ENCODE measurements at places on chromosomes 16 and 17. TPM values are rescaled to one million over a fixed set of nuclear protein-coding genes. Genes with fewer than 3 reads are reported as not detected.

The SLC7A6OS gene
- 21.9 TPM for total RNA-seq

The TNFAIP1 gene
- total RNA-seq, result 22.1 TPM

The CPNE7 gene
- total RNA-seq, result 10.9 TPM

The CSH1 gene
- not detected for total RNA-seq

The SETD6 gene
- total RNA-seq, result 11.6 TPM

The NAGS gene
- 1.4 TPM for total RNA-seq

The CRHR1 gene
- not detected for total RNA-seq

The CRYM gene
- total RNA-seq, result not detected

The SGCA gene
- total RNA-seq, result 1.7 TPM

The RHOT2 gene
- total RNA-seq, result 115 TPM

The TPSD1 gene
- total RNA-seq, result not detected

The EIF5A gene
- total RNA-seq, result 594 TPM

The KIF18B gene
- total RNA-seq, result 48.1 TPM

The MED31 gene
- total RNA-seq, result 8.8 TPM

The C1QTNF8 gene
- not detected for total RNA-seq

The C16orf96 gene
- 0.55 TPM for total RNA-seq

The CLDN9 gene
- not detected for total RNA-seq

- peaks cover 84% of the 10 kb centered on the region for H3K4me1 ChIP-seq
- H3K4me3 ChIP-seq, result no peak overlapping the region
- no peak overlapping the region for H3K27ac ChIP-seq
- peaks cover 23% of the 10 kb centered on the region for H3K36me3 ChIP-seq
- no peaks in the 10 kb centered on the region for H3K27me3 ChIP-seq
- no peak for DNase-seq
Measured at GRCh38 chr17:80753685-80754345, 209.2 kb downstream of the RPTOR start.

- no peak overlapping the region for H3K4me3 ChIP-seq
- peaks cover 25% of the 10 kb centered on the region for H3K27me3 ChIP-seq
- no peaks in the 10 kb centered on the region for H3K36me3 ChIP-seq
- H3K27ac ChIP-seq, result no peak overlapping the region
Measured at GRCh38 chr17:61416211-61416539, 16.5 kb downstream of the TBX2 start.

DNA sequence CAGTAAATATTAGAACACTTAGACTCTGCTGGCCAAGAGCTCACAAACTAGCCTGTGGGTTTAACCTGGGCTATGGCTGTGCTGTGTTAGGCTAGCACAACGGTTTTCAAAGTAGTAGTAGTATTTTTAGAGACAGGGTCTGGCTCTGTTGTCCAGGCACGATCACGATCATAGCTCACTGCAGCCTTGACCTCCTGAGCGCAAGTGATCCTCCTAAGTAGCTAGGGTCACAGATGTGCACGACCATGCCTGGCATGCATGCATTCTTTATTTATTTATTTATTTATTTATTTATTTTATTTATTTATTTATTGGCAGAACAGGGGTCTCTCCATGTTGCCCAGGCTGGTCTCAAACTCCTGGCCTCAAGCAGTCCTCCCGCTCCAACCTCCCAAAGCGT, 10.3 kb downstream of the MRPL27 start:
- peaks cover 2% of the 10 kb centered on the region for H3K36me3 ChIP-seq
- DNase-seq, result no peak
- H3K27me3 ChIP-seq, result no peaks in the 10 kb centered on the region

GRCh38 chr16:2611499-2611862, 70.8 kb upstream of the KCTD5 start:
- H3K27me3 ChIP-seq, result no peaks in the 10 kb centered on the region
- peaks cover 2% of the 10 kb centered on the region for H3K36me3 ChIP-seq
- no peak for DNase-seq
- H3K4me3 ChIP-seq, result no peak overlapping the region
- H3K27ac ChIP-seq, result no peak overlapping the region
- H3K4me1 ChIP-seq, result peaks cover 10% of the 10 kb centered on the region

DNA sequence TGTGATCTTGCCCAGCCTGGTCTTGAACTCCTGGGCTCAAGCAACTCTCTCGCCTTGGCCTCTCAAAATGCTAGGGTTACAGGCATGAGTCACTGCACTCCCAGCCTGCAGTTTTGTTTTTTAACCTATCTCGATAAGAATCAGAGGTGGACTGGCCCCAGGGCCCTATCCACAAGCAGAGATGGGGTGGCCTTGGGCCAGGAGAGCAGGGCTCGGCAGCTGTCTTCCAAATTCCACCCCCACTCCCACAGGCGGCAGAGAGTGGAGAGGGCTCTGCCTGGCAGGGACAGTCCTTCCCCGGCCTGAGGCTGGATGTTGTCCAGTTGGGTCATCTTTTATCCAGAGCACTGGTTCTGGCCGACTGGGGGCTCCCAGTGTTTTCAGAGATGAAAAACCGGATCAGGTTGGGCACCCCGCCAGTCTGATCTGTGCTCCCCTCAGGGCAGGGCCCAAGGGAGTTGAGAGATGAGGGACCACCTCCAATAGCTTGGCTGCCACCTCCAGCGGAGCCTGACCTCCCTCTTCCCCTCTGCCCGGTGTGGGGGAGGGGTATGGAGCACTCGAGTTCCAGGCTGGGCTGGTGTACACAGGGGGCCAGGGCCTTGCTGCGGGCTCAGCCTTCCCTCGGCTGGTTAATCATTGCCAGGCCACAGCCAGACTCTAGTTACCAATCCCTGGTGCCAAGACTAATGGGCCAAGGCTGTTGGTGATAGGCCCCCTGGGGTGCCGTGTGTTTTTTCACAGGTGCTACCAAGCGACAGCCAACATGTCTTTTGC, 30.3 kb upstream of the MYO15B start:
- no peak overlapping the region for H3K27ac ChIP-seq
- H3K27me3 ChIP-seq, result no peaks in the 10 kb centered on the region

DNA sequence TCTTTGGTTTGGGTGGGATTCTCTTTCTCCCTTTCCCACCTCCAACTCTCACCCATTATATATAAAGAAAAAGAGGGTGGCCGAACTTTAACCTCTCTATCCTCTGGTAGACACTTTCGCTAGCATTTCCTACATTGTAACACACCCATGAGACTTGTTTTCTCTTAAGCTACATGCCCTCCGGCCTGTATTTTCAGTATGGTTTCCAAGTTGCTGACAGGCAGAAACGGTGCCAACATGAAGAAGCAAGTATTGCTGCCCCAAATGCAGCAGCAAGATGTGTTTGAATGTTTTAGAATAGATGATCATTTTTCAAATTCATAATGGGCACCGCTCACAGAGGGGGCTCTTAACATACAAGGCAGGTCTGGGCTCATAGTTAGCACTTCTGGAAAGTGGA, 18.7 kb upstream of the CYB5B start:
- DNase-seq, result no peak
- no peaks in the 10 kb centered on the region for H3K36me3 ChIP-seq
- H3K4me3 ChIP-seq, result no peak overlapping the region
- H3K4me1 ChIP-seq, result peaks cover 17% of the 10 kb centered on the region
- no peaks in the 10 kb centered on the region for H3K27me3 ChIP-seq

- peaks cover 18% of the 10 kb centered on the region for H3K4me1 ChIP-seq
- H3K36me3 ChIP-seq, result no peaks in the 10 kb centered on the region
- H3K27ac ChIP-seq, result peak overlapping the region; percentile 89
- H3K27me3 ChIP-seq, result no peaks in the 10 kb centered on the region
- DNase-seq, result peak; percentile 45
Measured at GRCh38 chr16:58264961-58265479, 29.8 kb downstream of the PRSS54 start.

GRCh38 chr16:48347191-48347865, 37.9 kb downstream of the SIAH1 start:
- H3K27me3 ChIP-seq, result no peaks in the 10 kb centered on the region
- DNase-seq, result no peak
- no peak overlapping the region for H3K4me3 ChIP-seq
- H3K36me3 ChIP-seq, result peaks cover 1% of the 10 kb centered on the region
- H3K27ac ChIP-seq, result no peak overlapping the region

- no peak overlapping the region for H3K4me3 ChIP-seq
- no peak for DNase-seq
- peaks cover 19% of the 10 kb centered on the region for H3K36me3 ChIP-seq
- H3K27ac ChIP-seq, result no peak overlapping the region
- peaks cover 11% of the 10 kb centered on the region for H3K4me1 ChIP-seq
- no peaks in the 10 kb centered on the region for H3K27me3 ChIP-seq
Measured at GRCh38 chr16:27341549-27341948, 27.8 kb downstream of the IL4R start.

- no peaks in the 10 kb centered on the region for H3K4me1 ChIP-seq
- no peaks in the 10 kb centered on the region for H3K36me3 ChIP-seq
- no peak overlapping the region for H3K27ac ChIP-seq
- no peak overlapping the region for H3K4me3 ChIP-seq
- no peak for DNase-seq
Measured at GRCh38 chr16:82031116-82032084, 3.7 kb upstream of the HSD17B2 start.

DNA sequence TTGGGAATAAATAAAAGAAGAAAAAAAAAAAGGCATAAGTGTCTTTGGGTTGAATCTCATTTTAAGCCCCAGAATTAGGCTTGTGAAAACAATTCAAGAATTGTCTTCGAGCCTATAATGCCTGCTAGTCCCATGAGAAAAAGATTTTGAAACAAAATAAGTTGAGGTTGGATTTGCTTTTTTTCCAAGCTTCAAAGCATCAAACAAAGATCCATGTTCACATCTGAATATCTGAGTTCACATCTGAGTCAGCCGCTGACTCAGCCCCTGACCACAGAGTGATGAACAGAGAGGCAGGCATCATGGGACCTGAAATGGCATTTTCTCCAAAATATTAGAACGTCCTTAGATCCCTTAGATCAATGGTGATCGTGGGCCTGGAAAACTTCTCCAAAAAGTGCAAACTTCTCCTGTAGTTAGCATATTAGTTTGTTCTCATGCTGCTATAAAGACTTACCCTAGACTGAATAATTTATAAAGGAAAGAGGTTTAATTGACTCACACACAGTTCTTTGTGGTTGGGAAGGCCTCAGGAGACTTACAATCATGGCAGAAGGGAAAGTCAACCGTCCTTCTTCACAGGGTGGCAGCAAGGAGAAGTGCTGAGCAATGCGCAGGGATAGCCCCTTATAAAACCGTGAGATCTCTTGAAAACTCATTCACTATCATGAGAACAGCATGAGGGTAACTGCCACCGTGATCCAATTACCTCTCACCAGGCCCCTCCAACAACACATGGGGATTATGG, 294.6 kb upstream of the HSBP1 start:
- no peaks in the 10 kb centered on the region for H3K36me3 ChIP-seq
- DNase-seq, result no peak
- no peak overlapping the region for H3K27ac ChIP-seq

DNA sequence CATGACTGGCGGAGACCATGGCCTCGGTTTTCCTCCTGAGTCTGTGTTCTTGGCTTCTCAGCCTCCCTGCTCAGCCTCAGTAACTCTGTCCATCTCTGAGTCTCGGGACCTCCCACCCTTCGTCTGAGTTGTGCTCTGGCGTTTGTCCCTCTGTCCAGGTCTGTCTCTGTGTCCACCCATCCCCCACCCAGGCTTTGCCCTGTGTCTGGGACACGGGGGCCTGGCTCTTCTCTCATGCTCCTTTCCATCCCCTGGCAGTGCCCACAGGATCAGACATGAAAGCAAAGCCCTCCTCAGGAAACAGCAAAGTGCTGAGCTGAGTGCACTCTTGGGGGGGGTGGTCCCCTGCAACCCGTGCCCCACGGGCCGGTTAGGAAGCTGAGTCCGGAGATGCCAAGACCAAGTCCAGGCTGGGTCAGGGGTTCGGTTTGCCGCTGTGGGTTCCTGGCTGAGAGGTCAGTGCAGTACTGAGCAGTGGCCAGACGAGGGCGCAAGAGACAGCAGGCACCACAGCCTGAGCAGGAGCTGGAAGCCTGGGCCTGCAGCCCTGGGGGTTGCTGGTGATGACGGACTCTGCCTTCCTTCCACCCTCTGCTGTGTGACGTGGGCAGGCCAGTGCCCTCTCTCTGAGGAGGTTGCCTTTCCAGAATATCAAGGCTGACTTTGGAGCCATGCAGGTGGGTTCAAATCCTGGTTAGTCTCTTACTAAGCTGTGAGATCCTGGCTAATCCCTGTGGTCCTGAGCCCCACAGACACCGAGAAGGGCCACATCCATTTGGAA, 2.5 kb downstream of the P2RX1 start:
- peak; percentile 87 for DNase-seq
- H3K36me3 ChIP-seq, result no peaks in the 10 kb centered on the region
- peak overlapping the region; percentile 40 for H3K4me3 ChIP-seq
- no peaks in the 10 kb centered on the region for H3K27me3 ChIP-seq
- no peak overlapping the region for H3K27ac ChIP-seq

DNA sequence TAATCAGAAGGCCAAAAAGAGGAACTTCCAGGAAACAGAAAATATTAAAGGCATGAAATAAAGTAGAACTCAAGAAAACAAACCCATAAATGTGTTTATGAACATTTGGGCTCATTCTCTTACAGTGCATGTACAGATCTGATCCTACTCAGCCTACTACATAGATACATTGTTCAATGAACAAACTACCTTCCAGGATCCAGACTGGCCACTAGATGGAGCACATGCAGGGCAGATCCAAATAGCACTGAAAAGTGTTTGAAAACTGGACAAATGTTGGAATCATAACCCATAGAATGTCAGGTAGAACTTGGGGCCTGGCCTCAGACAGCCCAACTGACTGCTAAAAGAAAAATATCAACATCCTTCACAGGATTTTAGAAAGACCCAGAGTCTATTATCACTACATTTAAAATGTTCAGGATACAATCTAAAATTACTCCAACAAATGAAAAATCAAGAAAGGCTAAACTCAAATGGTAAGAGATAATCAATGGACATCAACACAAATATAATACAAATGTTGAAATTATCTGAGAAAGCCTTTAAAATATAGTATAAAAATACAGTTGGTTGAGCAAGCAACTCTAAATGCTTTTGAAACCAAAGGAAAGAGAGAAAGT, 122.4 kb upstream of the NUDT7 start:
- H3K27me3 ChIP-seq, result peaks cover 38% of the 10 kb centered on the region
- H3K4me1 ChIP-seq, result no peaks in the 10 kb centered on the region
- DNase-seq, result peak; percentile 14
- no peak overlapping the region for H3K4me3 ChIP-seq

GRCh38 chr16:23930791-23931190, 95.0 kb downstream of the PRKCB start:
- H3K36me3 ChIP-seq, result peaks cover 9% of the 10 kb centered on the region
- no peak overlapping the region for H3K27ac ChIP-seq
- peaks cover 15% of the 10 kb centered on the region for H3K4me1 ChIP-seq
- H3K4me3 ChIP-seq, result no peak overlapping the region
- no peak for DNase-seq

DNA sequence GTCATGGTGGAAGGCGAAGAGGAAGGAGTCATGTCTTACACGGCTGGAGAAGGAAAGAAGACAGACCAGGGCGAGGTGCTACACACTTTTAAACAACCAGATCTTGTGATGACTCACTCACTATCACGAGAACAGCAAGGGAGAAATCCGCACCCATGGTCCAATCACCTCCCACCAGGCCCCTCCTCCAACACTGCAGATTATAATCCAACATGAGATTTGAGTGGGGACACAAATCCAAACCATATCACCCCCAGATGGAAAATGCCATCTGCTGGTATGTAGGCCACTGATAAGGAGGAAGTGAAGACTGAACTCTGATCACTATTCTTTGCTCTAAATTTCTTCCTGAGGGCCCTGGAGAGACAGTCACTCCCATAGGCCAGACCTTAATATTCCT, 7.5 kb upstream of the ITGAX start:
- H3K36me3 ChIP-seq, result no peaks in the 10 kb centered on the region
- DNase-seq, result no peak
- H3K27ac ChIP-seq, result no peak overlapping the region
- H3K4me1 ChIP-seq, result peaks cover 38% of the 10 kb centered on the region
- H3K4me3 ChIP-seq, result no peak overlapping the region

- H3K27me3 ChIP-seq, result no peaks in the 10 kb centered on the region
- no peak overlapping the region for H3K4me3 ChIP-seq
- H3K36me3 ChIP-seq, result no peaks in the 10 kb centered on the region
- DNase-seq, result no peak
- H3K27ac ChIP-seq, result no peak overlapping the region
Measured at GRCh38 chr17:50850640-50851039, 15.3 kb downstream of the WFIKKN2 start.
